ENCODE measurements at places on chromosomes 12 and 14. TPM values are rescaled to one million over a fixed set of nuclear protein-coding genes. Genes with fewer than 3 reads are reported as not detected.

Gene PZP
- not detected for total RNA-seq

Gene CLEC1A
- total RNA-seq = not detected

Gene CCDC175
- total RNA-seq = not detected

Gene RTN1
- total RNA-seq = not detected

Gene ASCL1
- not detected for total RNA-seq

Gene TAS2R30
- total RNA-seq = 3.8 TPM

Gene SPTB
- total RNA-seq = 0.07 TPM

Gene ADCY4
- 5.8 TPM for total RNA-seq

Gene HHIPL1
- total RNA-seq = 0.02 TPM

Gene TC2N
- 202 TPM for total RNA-seq

Gene CALCOCO1
- 40.7 TPM for total RNA-seq

Gene SSPN
- not detected for total RNA-seq

Gene PMCH
- 2.8 TPM for total RNA-seq

Gene KRT2
- 0.09 TPM for total RNA-seq

Gene COCH
- total RNA-seq = 0.80 TPM

Gene ENDOU
- not detected for total RNA-seq

Measured in T-helper 2 cell treated with Interferon-gamma antibody and Interleukin-4, amounts not matched to agents 100 ng/mL and 5 ng/mL, for 36 hours (primary cell).